ENCODE measurements at places on chromosomes 1 and 21. TPM values are rescaled to one million over a fixed set of nuclear protein-coding genes. Genes with fewer than 3 reads are reported as not detected.

HRNR gene
- total RNA-seq = not detected

SHISA4 gene
- total RNA-seq = 16.1 TPM

DNA sequence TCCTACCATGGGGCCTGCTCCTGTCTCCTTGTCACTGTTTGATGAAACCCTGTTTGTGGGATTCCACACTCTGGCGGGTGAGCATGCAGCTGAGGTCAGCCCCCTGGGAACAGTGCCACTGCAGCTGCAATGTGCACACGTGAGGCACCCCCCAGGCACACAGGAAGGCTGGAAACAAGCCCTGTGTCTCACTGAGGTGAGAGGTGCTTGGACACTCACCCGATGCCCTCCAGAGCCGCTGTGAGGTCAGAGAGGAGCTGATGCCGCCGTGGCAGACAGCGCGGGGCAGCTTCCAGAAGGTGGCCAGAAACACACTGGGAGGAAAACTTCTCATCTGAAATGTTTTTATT, 49.7 kb downstream of the SLX9 start:
- no peak for DNase-seq

GRCh38 chr1:182394055-182394775, 2.6 kb upstream of the GLUL start:
- no peak for DNase-seq

DNA sequence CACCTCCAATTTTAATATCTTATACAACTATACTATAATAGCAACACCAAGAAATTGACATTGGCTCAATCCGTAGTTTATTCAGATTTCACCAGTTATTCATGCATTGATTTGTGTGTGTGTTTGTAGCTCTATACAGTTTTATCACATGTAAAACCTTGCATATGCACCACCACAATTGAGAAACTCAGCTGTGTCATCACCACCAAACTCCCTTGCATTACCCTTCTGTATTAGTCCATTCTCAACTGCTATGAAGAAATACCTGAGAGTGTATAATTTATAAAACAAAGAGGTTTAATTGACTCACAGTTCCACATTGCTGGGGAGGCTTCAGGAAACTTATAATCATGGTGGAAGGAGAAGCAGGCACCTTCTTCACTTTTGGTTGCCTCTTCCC, 162.1 kb downstream of the PATJ start:
- DNase-seq = no peak
